ENCODE measurements at places on chromosomes 5 and 9.

DNA sequence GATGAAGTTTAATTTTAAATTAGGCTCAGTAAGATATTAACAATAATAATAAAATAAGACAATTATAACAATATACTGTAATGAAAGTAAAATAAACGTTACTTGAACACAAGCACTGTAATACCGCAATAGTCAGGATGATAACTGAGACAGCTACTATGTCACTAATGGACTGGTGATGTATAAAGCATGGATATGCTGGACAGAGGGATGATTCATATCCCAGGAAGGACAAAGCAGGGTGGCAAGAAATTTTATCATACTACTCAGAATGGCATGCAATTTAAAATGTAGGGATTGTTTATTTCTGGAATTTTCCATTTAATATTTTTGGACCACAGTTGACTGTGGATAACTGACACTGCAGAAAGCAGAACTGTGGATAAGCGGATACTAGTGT, 196.9 kb downstream of the VPS13A start:
- DNase-seq, result no peak

- no peak for DNase-seq
Measured at GRCh38 chr5:109704282-109704952, 14.7 kb downstream of the MAN2A1 start.

GRCh38 chr5:138909734-138910133, 34.6 kb upstream of the LRRTM2 start:
- DNase-seq, result no peak

GRCh38 chr5:61706751-61707150, 374.7 kb downstream of the ZSWIM6 start:
- DNase-seq, result no peak

DNA sequence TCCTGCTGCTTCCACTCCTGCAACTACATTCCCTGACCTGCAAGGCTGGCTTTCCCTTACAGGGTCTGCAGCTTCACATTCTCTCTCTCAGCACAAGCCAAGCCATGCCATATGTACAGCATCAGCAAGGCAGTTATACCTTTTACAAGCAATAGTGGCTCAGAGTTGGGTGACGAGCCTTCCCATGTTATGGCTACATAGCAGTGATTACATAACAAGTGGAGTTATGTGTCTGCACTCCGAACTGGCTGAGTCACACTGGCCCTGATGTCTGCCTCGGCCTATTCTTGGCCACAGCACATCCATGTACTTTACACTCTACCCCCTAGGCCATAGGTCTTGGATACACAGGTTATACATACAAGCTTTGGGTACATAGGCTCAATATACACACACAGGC, 52.0 kb upstream of the SNCAIP start:
- DNase-seq, result no peak

- no peak for DNase-seq
Measured at GRCh38 chr9:106697750-106698502, 165.0 kb upstream of the ZNF462 start.

Data from HL-60 (cell line).